Dermis microvascular lymphatic vessel endothelial cell (primary cell): ENCODE measurements at places on chromosomes 1 and 21. TPM values are rescaled to one million over a fixed set of nuclear protein-coding genes. Genes with fewer than 3 reads are reported as not detected.

Gene SPATA21
- not detected in 2 replicates for total RNA-seq

Gene HEYL
- 0.13 TPM in 1 of 2 replicates, not detected in the other for total RNA-seq

Gene SRRM1
- 13.5 and 19.3 TPM in 2 replicates for total RNA-seq

Gene FAM229A
- total RNA-seq = 0.64 and 1.4 TPM in 2 replicates

Gene RAVER2
- 3.0 and 5.6 TPM in 2 replicates for total RNA-seq

Gene HES5
- 0.13 TPM in 2 replicates for total RNA-seq

Gene LYPLA2
- total RNA-seq = 113 and 153 TPM in 2 replicates

Gene PGLYRP4
- total RNA-seq = not detected in 2 replicates

Gene OLFML2B
- under 0.01 and 0.13 TPM in 2 replicates for total RNA-seq
